ENCODE measurements at places on chromosomes 6 and 20.

- DNase-seq = no peak
Measured at GRCh38 chr6:96276856-96277255, 244.8 kb upstream of the UFL1 start.

GRCh38 chr6:2562721-2563451 is 187.8 kb downstream of the MYLK4 start:
- DNase-seq = peak; percentile 11

DNA sequence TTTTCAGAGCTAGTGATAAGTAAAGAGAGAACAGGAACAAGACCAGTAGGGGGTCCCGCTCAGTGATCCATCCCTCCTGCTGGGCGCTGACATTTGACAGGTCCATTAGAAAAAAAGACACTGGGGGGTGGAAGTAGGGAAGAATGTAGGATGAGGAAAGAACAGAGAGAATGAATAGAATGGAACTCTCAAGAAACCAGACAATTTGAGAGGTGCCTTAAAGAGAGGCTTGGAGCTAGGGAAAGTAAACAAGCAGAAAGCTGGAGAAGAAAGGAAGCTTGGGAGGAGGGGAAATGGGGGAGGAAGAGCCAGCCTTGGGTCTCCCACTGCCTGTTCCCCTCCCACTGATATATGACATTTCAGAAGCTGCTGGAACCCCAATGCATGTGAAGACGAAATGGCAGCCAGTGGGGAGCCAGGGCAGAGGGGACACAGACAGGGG is 8.4 kb downstream of the GABBR1 start:
- no peak for DNase-seq

DNA sequence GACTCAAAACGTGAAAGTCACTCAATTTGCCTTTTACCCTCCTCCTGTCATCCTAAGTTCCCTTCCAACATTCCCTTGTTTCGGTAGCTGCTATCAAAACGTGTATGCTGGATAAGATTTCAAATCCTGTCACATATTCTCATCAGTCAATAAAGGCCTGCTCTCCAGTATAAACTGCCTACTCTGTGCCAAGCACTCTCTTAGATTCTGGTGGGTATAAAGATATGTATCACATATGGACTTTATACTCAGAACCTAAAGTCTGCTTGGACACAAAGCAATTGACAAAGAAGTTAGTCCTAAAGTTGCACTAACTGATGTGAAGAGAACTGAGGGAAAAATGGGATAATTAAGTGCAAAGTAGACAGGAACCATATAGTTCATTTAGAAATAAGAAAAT is 476.6 kb upstream of the MARCKS start:
- no peak for DNase-seq

GRCh38 chr6:144062786-144063185 is 32.6 kb downstream of the SF3B5 start:
- no peak for DNase-seq

- no peak for DNase-seq
Measured at GRCh38 chr6:34072727-34073126, 73.2 kb downstream of the GRM4 start.

DNA sequence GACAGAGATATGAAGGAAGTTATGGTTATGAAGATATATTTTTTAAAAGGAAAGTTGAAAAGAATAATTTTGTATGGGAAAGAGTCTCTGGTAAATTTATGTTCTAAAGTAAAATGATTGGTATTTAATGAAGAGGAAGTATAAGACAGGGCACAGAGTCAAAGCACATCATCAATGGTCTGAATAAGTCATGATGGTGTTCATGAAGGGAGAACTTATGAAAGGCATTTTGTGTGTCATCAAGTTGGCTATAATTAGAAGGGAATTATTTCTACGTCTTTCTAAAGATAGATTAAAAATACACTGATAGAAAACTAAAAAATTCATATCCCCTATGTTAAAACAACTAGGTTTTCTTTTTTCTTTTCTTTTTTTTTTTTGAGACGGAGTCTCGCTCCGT is 21.4 kb upstream of the SNAI1 start:
- DNase-seq = no peak

DNA sequence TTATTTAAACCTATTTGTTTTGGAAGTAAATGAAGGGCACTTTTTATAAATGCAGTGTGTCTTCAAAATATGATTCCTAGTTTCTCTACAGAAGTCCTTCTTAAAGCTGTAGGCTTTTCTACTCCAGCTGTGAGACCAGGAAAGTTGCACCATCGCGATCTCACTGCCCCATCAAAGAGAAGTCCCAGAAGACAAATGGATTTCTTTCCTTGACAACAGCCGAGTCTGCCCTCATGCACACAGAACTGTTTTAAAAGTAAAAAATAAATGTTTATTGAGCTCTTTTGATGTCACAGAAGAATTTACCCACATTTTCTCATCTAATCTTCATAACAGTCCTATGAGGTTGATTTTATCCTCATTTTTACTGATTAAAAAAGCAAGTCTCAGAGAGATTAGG is 324.4 kb upstream of the NT5E start:
- no peak for DNase-seq

DNA sequence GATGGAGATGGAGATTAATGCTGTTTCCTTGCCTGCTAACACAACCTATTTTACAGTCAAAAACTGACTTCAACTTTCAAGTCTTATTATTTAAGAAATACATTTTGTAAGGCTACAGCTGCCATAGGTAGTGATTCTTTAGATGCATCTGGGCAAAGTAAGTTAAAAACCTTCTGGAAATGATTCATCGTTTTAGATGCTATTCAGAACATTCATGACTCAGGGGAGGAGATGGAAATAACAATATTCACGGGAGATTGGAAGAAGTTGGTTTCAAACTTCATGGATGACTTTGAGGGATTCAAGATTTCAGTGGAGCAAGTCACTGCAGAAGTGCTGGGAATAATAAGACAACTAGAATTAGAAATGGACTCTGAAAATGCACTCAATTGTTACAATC is 174.9 kb upstream of the GGTLC1 start:
- DNase-seq = no peak

DNA sequence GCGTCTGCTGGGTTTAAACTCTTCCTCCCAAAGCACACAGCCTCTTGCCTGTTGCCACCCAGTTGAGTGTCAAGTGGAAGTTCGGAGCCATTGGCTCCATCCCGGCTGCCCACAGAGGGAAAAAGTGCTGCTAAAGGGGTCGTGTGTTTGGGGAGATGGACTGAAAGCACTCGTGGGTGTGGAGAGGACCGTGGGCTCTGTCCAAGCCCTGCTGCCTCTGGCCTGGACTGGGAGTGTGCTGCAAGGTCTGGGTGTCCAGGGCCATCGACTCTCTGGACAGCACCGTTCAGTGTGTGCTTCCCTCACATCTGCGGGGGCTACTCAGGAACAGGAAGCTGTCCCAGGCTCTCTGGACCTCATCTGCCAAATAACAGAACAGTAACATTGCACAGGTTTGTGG is 269.3 kb downstream of the DLL1 start:
- no peak for DNase-seq

- DNase-seq = no peak
Measured at GRCh38 chr20:7912551-7912950, 27.7 kb downstream of the HAO1 start.

- peak; percentile 26 for DNase-seq
Measured at GRCh38 chr20:61127311-61128039, 124.6 kb upstream of the CDH4 start.

- no peak for DNase-seq
Measured at GRCh38 chr6:47234266-47234933, 75.3 kb downstream of the TNFRSF21 start.

GRCh38 chr6:78511009-78511408 is 356.3 kb upstream of the IRAK1BP1 start:
- DNase-seq = no peak

DNA sequence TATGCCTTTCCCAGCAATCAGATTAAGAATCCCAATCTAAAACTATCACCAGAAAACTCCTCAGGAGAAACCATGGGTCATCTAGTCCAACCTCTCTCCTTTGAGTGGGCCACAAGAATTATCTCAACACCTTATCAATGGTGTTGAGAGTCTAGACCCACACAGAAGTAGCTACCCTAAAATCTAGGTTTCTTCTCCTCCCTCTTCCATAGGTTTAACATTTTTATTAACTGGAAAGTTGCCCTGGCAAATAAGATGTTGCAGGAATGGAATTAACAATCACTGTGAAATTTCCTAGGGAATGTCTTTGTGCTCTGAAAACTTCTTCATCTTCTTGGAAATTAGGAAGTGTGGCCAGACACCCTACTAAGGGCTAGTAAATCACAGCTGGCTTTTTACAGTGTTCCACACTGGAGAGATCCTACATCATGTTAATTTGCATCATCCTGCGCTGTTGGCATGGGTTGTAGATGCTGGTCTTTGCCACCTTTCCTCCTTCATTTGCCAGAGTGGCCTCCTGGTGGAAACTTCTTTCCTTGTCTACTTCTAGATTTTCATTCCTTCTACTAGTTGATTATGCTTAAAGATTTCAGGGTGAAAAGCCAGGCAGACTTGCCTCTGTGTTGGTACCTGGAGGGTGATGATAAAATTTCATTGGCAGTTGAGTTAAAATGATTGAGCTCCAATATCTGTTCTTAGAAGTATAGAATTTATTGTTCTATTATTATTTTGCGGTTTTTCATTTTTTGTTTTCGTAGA is 2.7 kb downstream of the TNFAIP3 start:
- no peak for DNase-seq

DNA sequence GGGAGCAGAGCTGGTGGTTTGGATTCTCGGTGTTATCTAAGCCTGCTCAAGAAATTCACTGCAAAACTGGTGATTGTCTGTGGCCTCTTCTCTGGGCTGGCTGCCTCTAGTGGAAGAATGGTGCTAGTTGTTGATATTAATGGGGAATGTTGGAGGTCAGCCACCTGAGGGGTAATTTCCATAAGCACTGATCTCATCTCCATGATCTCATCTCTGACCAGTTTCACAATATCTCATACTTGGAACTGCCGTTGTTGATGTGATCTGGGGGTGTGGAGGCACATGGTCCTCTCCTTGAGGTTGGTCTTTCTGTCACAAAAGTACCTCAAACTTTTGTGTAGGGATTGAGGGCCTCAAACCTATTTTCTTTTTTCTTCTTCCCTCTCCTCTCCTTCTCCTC is 102.6 kb downstream of the CD109 start:
- DNase-seq = peak; percentile 86

GRCh38 chr6:169101981-169102380 is 151.7 kb downstream of the THBS2 start:
- peak; percentile 9 for DNase-seq

GRCh38 chr6:159170999-159171712 is 2.0 kb downstream of the FNDC1 start:
- DNase-seq = no peak

DNA sequence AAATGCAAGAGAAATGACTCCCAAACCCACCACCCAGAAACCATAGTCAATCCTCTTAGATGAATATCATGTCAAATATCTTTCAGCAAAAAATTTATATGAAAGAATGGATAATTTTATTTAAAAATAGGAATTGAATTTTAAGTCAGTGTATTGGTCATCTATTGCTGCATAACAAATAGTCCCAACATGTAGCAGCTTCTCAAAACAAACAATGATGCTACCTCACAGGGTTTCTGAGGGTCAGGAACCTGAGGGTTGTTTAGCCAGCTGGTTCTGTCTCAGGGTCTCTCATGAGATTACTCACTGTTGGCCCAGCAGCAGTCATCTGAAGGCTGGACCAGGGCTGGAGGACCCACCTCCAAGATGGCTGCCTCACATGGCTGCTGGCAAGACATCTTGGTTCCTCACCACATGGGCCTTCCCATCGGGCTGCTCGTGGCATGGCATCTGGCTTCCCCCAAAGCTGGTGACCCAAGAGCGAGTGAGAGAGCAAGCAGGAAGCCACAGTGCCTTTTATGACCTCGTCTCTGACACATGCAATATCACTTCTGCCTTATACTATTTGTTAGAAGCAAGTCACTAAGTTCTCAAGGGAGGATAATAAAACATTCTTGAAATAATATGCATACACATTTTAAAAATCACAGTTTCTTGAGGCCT is 36.3 kb downstream of the BANF2 start:
- DNase-seq = no peak

DNA sequence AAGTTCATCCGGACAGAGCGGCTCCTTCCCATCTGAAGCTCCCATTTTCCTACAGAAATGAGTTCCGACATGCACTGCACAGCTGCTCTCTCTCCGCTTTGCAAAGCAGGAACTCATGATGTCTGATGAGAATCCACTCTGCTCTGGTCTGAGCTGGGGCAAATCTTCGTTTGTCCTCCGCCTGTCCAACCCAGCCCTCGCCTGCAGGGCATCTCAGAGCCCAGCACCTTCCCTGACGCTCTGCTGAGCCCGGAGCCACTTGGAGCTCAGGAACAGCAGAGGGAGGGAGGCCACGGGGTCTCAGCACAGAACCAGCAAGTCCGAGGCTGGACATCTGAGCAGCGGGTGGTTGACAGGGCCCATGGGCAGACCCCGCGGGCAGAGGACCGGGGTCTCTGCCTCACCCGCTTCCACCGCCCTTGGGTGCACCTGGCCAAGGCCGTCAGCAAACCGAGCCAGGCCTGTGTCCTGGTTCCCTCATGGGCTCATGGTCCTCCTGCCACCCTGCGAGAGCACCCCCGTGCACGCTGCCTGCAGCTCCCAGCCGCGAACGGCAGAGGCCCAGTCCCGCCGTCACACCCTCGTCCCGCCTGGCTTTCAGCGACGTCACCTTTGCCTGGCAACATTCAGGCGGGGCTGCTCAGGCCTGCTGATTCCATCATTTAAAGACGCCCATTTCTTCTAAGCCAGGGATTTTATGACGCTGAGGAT is 78.5 kb upstream of the BHLHE23 start:
- no peak for DNase-seq

GRCh38 chr6:126792340-126793085 is 326.0 kb upstream of the RSPO3 start:
- DNase-seq = no peak

- DNase-seq = no peak
Measured at GRCh38 chr20:38658879-38659596, 57.4 kb downstream of the ARHGAP40 start.

GRCh38 chr6:142952614-142953013 is 7.6 kb upstream of the HIVEP2 start:
- no peak for DNase-seq

DNA sequence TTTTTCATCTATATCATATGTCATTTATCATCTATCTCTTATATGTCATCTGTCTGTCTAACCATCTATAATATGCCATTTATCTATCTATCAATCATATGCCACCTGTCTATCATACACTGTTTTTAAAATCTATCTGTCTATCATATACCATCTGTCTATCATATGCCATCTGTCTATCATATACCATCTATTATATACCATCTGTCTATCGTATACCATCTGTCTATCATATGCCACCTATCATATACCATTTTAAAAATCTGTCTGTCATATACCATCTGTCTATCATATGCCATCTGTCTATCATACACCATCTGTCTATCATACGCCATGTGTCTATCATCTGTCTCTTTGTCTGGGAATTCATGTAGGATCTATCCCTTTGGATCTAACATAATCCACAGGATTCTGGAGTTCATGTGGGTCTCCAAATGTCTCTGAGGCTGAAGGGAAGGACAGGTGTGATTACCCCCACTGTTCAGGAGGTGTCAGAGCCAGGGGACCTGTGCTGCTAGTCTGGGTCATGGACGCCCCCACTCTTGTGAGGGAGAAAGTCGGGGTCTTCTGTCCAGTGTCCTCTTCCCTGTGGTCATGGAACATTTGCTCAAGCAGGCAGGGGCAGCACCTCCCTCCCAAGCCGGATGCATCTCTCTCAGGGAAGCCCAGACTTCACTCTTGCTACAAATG is 36.9 kb upstream of the FRMD1 start:
- no peak for DNase-seq
